A549 treated with ZK216348 at 1 μM for 4 hours (cell line): ENCODE measurements at places on chromosomes 3 and 15. TPM values are rescaled to one million over a fixed set of nuclear protein-coding genes. Genes with fewer than 3 reads are reported as not detected.

The CFAP91 gene
- total RNA-seq: 0.12 to 1.4 TPM (median 0.57 TPM) in 5 replicates

The PIAS1 gene
- 17.1 to 21.7 TPM (median 19.5 TPM) in 5 replicates for total RNA-seq

The FHIT gene
- 0.31 to 3.1 TPM (median 0.54 TPM) in 5 replicates for total RNA-seq

The PPM1L gene
- total RNA-seq: 0.20 to 0.88 TPM (median 0.49 TPM) in 5 replicates

The FAM3D gene
- 0.13 TPM in 1 of 5 replicates, not detected in the others for total RNA-seq
